Posterior vena cava (tissue), 2 donors: ENCODE measurements at places on chromosomes 2 and 18. TPM values are rescaled to one million over a fixed set of nuclear protein-coding genes. Genes with fewer than 3 reads are reported as not detected.

DNA sequence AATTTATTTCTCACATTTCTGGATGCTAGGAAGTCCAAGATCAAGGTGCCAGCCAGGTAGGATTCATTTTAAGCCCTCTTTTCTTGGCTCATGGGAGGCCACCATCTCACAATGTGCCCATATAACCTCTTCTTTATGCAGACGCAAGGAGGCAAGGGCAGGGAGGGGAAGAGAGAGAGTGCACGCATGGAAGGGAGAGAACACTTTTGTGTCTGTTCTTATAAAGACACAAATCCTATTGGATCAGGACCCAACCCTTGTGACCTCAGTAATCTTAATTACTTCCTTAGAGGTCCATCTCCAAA is 32.5 kb downstream of the CMPK2 start:
- DNase-seq: no peak

- DNase-seq: no peak
Observed at GRCh38 chr2:31920962-31921361, 89.8 kb downstream of the MEMO1 start.

DNA sequence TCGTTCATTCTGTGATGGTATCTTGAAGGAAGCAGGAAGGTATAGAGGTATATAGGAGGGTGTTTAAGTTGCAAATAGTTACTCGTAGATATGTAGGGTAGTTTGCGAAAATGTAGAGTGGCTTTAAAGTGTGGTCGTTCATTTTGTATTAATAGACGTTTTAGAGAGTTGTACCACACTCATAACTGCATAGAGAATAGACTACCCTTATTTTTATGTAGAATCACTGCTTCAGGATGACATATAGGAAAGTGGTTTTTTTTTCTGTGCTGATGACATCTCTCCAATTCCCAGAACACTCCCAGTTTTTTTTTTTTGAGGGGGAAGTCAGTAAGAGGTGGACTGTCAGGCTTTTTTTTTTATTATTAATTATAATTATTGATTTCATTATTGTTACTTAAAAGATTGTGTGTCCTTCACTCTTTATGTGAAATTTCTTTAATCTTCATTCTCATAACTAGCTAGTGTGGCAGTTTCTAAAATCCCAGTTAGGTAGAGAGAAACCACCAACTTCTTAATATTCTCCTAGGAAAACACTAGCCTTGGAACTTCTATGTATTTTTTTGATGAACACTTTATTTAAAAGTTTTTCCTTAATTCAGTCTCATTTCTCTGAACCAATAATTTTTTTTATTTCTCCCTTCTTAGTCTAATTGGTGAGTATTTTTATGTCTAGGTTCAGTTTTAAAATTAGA is 1.5 kb downstream of the ACTR3 start:
- DNase-seq: no peak

GRCh38 chr2:96771796-96772618 is 11.3 kb downstream of the CNNM4 start:
- no peak for DNase-seq

DNA sequence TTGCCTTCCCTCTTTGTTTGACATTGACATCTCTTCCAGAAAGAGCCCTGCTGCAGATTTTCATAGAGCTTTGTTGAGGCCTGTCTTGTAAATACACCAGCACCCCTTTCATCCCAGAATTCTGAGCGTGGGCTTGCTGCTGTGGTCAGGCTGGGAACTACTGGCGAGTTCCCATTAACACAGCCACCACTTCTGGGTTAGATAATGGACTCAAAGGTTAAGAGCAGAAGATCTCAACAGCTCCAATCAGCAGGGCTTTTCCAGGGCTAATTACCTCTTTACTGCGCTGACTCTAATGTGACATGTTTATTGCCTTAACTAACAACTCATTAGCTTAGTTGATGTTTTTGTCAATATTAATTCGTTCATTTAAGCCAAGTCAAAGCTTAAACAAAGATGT is 235.9 kb upstream of the BOD1L2 start:
- DNase-seq: no peak

- no peak for DNase-seq
Observed at GRCh38 chr2:203599509-203599908, 64.4 kb upstream of the RAPH1 start.

- DNase-seq: no peak
Observed at GRCh38 chr2:137223722-137224121, 458.4 kb downstream of the THSD7B start.

DNA sequence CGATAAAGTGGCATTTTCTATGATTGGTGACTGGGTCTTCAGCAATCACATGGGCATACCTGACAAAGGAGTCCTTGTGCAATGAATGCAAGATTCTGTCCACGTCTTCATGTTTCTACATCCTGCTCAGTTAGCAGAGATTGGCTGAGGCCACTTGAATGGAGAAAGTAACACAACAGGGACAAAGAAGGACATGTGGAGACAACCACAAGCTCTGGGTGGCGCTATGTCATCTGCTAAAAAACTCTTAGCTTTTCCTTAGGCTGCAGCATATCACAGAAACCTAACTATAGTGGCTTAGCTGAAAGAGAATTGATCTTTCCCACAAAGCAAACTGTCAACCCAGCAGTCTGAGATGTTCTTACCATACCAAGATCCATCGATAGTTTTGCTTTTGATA is 1109.7 kb downstream of the SOCS6 start:
- DNase-seq: no peak

DNA sequence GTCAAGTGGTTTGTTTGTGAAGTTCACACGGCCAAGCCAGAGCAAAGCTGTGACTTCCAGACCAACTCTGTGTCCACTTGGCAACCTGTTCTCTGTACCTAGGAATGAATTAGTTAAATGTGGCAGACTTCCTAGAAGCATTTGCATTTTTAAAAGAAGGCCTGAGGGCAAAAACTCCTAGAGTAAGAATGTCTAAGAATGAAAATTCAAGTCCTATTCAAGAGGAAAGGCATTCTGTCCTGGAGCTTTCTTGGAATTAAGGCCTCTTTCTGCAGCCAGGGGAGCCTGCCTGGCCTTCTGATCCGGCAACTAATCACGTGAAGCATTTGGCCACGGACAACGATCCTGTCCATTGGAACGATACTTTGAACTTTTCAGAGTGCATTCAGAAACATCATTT is 155.0 kb downstream of the SETBP1 start:
- no peak for DNase-seq

DNA sequence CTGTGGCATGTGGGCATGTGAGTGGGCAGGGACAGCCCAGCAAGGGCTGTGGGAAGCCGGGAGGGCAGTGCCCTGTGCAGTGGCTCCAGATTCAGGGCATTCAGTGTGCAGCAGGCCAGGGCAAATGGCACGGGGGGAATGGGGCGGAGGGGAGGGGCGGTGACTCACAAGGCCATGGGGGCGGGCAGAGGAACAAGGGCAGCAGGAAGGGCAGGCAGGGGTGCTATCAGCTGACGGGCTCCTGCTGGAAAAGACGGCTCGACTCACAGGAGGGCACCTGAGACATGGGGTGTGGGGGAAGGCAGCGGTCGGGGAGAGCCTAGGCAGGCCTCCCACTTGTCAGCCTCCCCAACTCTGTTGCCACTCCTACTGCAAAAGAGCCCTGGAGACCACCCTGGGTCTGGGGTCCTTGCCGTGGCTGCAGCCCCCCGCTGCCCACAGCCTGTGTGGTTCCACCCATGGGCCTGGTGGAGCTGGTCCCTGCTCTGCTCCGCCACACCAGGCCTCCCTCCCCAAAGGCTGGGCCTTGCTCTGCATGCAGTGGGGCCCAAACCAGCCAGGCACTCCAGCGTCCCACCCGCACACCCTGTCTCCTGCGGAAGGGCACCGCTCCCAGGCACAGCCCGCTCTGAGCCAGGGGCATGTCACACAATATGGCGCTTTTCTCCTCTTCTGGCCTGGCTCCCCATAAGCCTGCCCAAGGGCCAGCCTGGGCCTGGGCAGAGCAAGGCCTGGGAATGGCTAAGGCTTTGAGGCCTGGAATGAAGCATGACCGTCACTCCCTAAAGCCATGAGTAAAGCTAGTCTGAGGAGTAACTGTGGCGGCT is 25.9 kb downstream of the HS6ST1 start:
- no peak for DNase-seq

GRCh38 chr18:11497585-11497984 is 111.8 kb upstream of the SLC35G4 start:
- no peak for DNase-seq

DNA sequence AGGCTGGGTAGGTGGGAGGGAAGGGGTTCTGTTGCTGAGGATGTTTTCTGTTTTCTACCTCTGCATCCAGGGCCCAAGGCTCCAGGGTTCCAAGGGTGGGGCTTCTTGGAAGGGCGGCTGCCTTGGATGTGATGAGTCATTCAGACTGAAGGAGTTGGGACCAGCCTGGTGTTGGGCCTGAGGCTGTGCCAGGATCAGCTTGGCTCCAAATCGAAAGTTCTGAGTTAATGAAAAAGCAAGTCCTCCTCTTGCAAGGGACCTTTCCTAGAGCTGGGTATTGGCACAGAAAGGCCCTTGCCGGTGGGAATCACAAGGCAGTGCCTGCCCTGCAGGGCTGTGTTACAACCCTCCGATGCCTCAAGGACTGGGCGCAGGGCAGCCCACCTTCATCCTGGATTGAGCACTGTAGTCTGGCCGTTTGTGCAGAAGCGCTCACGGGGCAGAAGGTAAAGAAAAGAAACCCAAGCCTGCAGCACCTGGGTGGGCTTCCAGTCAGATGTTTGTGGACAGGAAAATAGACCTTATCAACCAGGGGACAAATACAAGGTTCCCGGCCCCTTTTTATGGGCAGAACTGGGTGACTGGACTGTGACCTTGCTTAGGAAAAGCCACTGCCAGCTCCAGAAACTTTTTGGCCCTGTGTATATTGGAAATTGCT is 52.5 kb upstream of the MCFD2 start:
- peak; percentile 94 for DNase-seq

DNA sequence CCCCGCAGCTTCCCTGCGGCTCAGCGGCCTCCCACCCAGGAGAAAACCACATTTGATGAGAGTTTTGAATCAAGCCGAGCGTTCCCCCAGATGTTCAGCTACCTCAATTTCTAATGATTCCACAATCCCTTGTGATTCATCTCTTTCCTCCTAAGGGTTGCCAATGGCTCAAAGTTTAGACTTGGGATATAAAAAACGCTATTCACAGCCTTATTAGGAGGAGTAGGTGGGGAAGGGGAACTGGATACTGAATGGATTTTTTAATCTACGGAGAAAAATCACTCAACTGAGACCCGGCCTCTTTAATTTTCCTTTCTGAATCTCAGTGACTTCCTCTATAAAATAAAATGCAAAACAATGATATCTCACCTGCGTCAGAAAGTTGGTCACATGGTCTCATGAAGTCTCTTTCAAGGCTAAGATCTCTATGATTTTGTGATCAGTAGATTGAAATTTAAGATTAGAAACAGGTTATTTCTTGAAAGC is 192.6 kb upstream of the TCF4 start:
- DNase-seq: no peak

GRCh38 chr2:221480163-221480562 is 91.9 kb downstream of the EPHA4 start:
- DNase-seq: no peak

GRCh38 chr2:190947141-190947540 is 66.5 kb downstream of the GLS start:
- no peak for DNase-seq

- DNase-seq: no peak
Observed at GRCh38 chr2:211396815-211397214, 840.4 kb downstream of the CPS1 start.

Gene DLX2
- not detected for total RNA-seq

Gene SCN3A
- 5.1 TPM for total RNA-seq

Gene STPG4
- total RNA-seq: not detected

Gene PAX3
- total RNA-seq: 0.48 TPM
